Spleen (tissue), 13 donors: ENCODE measurements at places on chromosomes 7 and 10. TPM values are rescaled to one million over a fixed set of nuclear protein-coding genes. Genes with fewer than 3 reads are reported as not detected.

GRCh38 chr7:135441791-135442190, 68.1 kb downstream of the CNOT4 start:
- no peak for DNase-seq

DNA sequence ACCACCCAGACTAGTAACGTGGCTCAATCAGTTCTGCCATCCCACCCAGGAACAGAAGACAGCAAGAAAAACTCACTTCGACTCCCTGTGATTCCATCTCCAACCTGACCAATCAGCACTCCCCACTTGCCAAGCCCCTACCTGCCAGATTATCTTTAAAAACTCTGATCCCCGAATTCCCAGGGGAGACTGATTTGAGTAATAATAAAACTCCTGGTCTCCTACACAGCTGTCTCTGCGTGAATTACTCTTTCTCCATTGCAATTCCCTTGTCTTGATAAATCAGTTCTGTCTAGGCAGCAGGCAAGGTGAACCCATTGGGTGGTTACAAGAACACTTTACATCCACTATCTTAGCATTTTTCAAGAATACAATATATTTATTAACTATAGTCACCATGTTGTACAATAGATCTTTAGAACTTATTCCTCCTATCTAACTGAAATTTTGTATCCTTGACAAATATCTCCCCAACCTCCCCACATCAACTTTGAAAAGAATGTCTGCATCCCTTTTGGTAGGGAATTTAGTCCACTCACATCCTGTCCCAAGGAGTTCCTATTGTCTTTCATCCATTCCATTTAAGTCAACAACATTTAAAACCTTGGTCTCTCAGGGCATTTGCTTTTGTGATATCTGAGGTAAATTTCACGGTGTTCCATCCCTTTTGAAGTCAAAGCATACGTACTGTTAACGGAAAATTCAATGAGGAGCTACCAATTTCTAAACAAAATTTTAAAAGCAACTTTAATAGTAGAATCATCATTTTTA, 163.7 kb downstream of the MACC1 start:
- no peak for DNase-seq

- DNase-seq = no peak
These were observed 49.7 kb upstream of the KIF5B start for GRCh38 chr10:32105782-32106382.

DNA sequence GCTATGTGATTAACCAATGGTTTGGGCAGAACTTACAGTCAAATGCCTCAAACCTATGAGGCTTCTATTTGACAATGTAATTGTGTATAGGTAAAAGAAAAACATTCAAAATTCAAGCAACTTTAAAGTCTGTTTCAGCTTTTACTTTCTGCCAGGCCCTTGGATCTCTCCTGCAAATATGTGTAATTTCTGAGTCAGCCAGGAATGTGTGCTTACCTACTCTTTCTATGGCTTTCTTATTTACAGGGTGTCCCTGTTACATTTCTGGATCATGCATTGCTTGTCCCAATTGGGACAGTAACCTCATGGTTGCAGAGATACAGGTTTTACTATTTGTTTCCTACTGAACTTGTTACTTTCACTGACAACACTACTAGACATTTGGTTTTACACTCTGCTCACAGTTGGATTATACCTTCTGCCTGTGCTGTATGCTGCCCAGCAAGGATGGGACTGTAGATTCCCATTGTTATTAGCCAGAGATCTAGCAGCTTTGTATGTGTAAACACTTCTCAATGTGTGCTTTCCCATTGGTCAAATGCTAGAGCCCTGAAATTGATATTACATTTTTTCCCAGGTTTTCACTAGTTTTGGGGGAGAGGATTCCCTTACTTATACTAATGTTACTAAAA, 355.3 kb downstream of the ARL4A start:
- no peak for DNase-seq

Gene KAZALD1
- 29.5 TPM for total RNA-seq
